ENCODE measurements at places on chromosomes 1 and 21. TPM values are rescaled to one million over a fixed set of nuclear protein-coding genes. Genes with fewer than 3 reads are reported as not detected.

The DIO1 gene
- not detected for total RNA-seq

DNA sequence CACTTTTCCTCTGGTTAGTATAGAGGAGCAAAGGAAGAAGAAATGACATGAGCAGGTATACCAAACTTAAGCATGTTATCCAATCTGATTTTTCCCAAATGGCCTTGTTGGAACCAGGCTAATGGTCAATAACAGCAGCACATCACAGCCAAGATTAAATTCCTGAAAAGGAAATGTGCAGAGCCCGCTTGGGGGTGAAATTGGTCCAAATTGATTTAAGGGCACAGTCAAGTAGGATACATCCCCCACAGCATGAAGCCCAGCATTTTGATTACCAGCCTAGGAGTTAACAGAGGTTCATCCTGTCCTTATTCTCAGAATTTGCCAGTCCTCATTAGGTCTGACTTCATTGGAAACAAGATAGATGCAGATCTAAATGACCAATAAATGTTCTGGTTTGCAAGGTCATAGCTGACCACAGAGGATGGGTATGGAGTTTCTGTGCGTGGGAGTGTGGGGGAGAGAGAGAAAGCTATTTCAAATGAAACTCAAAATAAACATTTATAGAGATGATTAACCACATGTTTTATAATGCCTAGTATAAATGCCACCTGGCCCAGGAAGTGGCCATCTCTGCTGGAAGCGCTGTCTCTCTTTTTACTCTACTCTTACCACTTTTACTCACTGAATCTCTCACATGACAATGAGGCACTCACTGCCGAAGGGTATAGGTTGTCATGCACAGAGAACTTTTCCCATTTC lies 38.7 kb downstream of the RGS5 start:
- H3K27ac ChIP-seq, result peak overlapping the region; percentile 58
- peaks cover 88% of the 10 kb centered on the region for H3K4me1 ChIP-seq
- peak overlapping the region; percentile 15 for H3K4me3 ChIP-seq
- peak; percentile 73 for DNase-seq

The PGLYRP4 gene
- not detected for total RNA-seq

DNA sequence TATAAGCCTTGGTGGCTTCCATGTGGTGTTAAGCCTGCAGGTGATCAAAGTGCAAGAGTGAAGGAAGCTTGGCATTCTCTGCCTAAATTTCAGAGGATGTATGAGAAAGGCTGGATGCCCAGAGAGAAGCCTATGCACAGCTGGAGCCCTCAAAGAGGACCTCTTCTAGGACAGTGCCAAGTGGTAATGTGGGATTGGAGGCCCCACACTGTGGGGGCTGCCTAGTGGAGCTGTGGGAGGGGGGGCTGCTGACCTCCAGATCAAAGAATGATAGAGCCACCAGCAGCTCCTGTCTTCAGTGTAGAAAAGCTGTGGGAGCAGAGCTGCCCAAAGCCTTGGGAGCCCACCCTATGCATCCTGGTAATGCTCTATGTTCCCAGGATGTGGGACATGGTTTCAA lies 1512.7 kb upstream of the TPTE start:
- H3K36me3 ChIP-seq, result peaks cover 27% of the 10 kb centered on the region
- H3K4me3 ChIP-seq, result no peak overlapping the region
- no peaks in the 10 kb centered on the region for H3K4me1 ChIP-seq
- no peak for DNase-seq
- no peaks in the 10 kb centered on the region for H3K27me3 ChIP-seq

DNA sequence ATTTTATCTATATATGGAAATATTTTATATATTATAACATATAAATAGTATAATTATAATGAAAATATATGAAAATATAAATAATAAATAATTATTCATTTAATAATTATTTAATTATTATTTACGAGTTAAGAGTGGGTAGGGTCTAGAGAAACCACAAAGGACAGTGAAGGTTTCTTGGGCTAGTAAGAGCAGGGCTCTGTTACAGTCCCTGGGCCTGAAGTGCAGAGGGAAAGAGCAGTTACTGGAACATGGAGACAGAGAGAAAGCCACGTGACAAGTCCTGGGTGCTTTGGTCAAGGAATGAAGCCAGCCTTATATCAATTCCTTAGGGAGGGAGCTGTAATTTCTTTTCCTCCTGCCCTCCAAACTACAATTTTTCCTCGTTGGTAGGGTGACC lies 117.2 kb upstream of the OLIG2 start:
- DNase-seq, result no peak
- no peak overlapping the region for H3K4me3 ChIP-seq
- H3K27ac ChIP-seq, result no peak overlapping the region
- no peaks in the 10 kb centered on the region for H3K4me1 ChIP-seq
- H3K27me3 ChIP-seq, result peaks cover 28% of the 10 kb centered on the region

DNA sequence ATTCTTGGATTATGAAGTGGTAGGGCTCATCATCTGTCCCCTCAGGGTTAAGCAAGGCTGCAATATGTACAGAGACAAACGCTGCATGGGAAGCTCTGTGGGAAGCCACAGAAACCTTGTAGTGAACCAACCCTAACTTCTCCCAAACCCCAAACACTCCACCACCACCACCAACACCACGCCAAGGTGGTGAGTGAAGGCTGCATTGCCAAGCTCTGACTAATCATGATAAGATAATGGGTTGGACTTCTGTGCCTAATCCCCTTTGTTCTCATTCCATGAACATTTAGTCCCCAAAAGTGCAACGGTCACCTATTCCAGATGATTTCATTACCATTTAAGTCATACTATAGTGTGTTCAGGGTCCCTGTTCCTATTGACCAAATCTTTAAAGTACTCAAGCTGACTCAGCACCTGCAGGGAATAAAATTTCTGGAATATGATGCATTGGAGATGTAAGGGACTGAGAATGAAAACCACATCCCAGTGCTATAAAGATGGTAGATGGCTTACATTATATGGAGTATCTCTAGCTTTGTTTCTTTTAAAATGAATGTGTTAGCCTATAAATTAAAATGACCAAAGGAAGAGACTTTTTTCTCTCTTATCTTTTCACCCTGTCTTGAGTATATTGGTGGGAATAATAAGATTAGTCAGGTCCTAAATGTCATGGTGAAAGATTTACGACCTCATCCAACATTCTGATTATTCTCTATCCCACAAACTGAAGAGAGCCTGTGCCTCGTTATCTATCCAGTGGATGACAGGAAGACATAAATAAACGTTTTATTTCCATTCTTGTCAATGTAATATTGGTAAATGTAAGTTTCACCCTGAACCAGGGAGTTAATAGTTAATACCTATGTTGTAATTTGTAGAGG lies 22.6 kb upstream of the PLD5 start:
- DNase-seq, result no peak
- no peak overlapping the region for H3K27ac ChIP-seq
- H3K27me3 ChIP-seq, result no peaks in the 10 kb centered on the region
- H3K4me3 ChIP-seq, result no peak overlapping the region
- H3K4me1 ChIP-seq, result no peaks in the 10 kb centered on the region

- H3K36me3 ChIP-seq, result no peaks in the 10 kb centered on the region
- DNase-seq, result no peak
- no peak overlapping the region for H3K27ac ChIP-seq
Measured at GRCh38 chr1:6419397-6419803, 319 bp downstream of the HES2 start.

DNA sequence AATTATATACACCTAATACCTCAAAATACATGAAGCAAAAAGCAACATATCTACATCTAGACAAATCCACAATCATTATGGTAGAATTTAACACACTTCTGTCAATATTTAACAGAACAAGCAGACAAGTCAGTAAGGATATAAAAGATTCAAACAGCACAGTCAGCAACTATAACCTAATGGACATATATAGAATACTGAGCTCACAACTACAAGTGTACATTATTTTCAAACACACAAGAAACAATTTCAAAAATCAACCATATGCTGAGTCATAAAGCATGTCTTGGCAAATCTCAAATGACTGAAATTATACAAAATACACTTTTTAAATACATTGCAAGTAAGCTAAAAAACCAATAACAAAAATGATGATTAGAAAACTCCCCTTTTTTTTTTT lies 178.0 kb downstream of the TOMM20 start:
- peaks cover 9% of the 10 kb centered on the region for H3K36me3 ChIP-seq
- no peaks in the 10 kb centered on the region for H3K27me3 ChIP-seq
- peaks cover 14% of the 10 kb centered on the region for H3K4me1 ChIP-seq
- no peak for DNase-seq

DNA sequence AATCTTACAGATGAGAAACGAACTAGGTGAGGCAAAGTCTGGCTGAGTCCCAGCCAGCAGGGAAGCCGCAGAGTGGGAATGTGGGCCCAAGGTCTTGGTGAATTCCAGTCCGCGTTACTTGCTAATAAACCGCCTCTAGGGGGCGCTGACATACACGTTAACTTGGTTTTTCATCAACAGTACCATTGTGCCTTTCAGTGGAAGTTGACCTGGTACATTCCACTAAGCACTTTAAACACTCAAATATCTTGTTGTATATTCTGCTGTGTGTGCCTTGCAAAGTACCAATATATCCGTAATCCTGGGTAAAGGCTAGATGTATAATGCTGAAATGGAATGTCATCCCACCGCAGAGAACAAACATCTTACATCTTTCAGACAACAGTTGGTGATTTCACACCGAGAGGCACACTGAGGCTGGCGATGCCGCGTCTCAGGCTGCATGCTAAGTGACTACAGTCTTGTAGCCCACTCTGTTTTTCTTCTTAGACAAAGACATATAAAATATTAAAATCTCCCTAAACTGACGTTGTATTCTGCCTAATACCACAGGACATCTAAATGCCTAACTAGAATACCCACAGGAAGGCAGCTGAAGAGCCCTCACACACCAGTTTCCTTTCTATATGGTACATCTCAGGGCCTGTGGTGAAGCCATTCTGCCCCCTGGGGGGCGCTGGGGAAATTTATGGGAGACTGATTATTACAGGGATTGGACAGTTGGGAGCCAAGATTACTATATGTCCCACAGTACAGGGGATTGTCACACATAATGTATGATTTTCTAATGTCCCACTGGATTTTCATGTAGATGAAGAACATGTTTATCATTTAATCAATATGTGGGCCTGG lies 49.2 kb upstream of the C1orf198 start:
- H3K27ac ChIP-seq, result no peak overlapping the region
- H3K27me3 ChIP-seq, result no peaks in the 10 kb centered on the region
- peaks cover 8% of the 10 kb centered on the region for H3K36me3 ChIP-seq
- peaks cover 15% of the 10 kb centered on the region for H3K4me1 ChIP-seq

DNA sequence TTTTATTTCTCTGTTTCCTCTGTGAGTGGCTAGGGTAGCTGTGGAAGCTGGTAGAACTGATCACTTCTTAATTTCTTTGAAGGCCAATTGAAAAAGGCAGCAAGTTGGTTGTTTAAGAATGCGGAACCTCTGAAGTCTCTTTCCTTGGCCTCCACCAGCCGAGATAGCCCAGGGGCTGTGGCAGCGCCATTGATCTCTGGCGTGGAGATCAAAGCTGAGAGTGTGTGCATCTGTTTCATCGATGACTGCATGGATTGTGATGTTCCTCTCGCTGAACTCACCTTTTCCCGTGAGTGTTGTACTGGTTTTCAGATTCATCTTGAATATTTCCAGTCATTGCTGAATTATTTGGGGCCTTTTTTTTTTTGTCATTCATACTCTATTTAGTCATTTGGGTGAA lies 97.7 kb downstream of the VPS13D start:
- peaks cover 13% of the 10 kb centered on the region for H3K36me3 ChIP-seq
- no peaks in the 10 kb centered on the region for H3K27me3 ChIP-seq
- no peak for DNase-seq
- H3K27ac ChIP-seq, result no peak overlapping the region
- H3K4me1 ChIP-seq, result 0 out of 2 replicates have a peak, but pooled peaks cover 6% of the 10 kb centered on the region

The FCRL1 gene
- total RNA-seq, result not detected

- H3K4me1 ChIP-seq, result peaks cover 5% of the 10 kb centered on the region
- no peaks in the 10 kb centered on the region for H3K36me3 ChIP-seq
- no peaks in the 10 kb centered on the region for H3K27me3 ChIP-seq
Measured at GRCh38 chr1:192905049-192905448, 96.2 kb downstream of the RGS2 start.

DNA sequence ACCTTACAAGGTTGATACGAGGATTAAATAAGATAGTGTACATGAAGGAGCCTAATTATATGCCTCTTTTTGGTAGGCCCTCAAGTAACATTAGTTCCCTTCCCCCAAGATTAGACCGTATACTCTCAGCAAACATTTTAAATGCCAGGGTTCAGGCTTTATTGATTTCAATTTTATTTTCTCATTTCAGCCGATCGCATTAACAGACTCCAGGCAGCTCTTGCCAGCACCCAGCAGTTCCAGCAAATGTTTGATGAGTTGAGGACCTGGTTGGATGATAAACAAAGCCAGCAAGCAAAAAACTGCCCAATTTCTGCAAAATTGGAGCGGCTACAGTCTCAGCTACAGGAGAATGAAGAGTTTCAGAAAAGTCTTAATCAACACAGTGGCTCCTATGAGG lies 104.4 kb upstream of the BMP8A start:
- H3K36me3 ChIP-seq, result peaks cover 31% of the 10 kb centered on the region
- no peak for DNase-seq
- H3K27ac ChIP-seq, result peak overlapping the region; percentile 72
- H3K27me3 ChIP-seq, result peaks cover 2% of the 10 kb centered on the region
- H3K4me3 ChIP-seq, result peak overlapping the region; percentile 32

DNA sequence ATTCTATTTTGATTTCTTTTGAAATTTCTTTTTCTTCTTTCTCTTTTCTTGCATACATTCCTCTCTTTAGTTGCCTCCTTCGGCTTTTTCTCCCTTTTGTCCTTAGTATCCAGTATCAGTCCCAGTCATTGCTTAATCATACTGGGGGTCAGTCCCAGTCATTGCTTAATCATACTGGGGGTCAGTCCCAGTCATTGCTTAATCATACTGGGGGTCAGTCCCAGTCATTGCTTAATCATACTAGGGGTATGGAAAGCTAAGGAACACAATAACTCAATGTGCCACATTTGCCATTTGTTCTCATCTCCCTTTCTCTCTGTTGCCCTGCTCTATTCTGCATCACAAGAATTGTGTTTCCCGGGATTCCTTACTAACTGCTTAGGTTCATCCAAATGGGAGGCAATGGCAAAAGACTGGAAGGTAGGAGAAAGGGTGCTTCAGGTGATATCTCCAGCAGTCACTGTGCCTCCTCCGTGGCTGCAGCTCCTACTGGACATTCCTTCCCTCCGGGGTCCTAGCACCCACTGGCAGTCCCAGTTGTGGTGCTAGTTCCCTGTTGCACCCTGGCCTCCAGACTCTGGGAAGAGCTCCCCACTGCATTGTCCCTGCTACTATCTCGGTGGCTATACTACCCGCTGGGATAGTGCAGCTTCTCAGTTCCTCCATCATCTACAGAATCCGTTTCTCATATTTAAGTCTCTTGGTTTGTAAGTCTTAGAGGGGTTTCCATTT lies 32.6 kb upstream of the LAMC1 start:
- H3K27me3 ChIP-seq, result no peaks in the 10 kb centered on the region
- peaks cover 46% of the 10 kb centered on the region for H3K4me1 ChIP-seq
- peak overlapping the region; percentile 67 for H3K27ac ChIP-seq
- no peaks in the 10 kb centered on the region for H3K36me3 ChIP-seq
- DNase-seq, result peak; percentile 54

DNA sequence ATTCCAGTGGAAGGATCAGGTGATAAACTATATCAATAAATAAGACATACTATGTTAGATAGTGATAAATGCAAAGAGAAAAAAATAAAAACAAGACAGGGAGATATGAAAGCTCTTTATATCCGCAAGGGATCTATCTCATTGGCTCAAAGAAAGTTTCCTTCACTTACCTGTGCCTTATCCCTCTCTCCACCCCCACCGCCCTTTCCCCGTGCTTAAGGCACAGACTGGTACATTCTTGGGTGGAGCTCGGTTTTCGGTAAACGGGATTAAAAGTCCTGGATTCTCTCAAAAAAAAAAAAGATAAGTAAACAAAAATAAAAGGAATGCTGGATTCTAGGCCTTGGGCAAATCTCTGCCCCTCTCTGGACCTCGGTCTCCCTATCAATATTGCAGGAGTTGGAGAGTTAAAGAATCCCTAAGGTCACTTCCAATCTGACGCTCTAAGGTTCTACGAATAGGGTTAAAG lies 593 bp upstream of the DNAJC16 start:
- no peak for DNase-seq
- no peaks in the 10 kb centered on the region for H3K27me3 ChIP-seq
- no peaks in the 10 kb centered on the region for H3K36me3 ChIP-seq
- H3K27ac ChIP-seq, result peak overlapping the region; percentile 100
- H3K4me3 ChIP-seq, result peak overlapping the region; percentile 94

The NR5A2 gene
- not detected for total RNA-seq
